ENCODE measurements at places on chromosomes 5 and 9.

DNA sequence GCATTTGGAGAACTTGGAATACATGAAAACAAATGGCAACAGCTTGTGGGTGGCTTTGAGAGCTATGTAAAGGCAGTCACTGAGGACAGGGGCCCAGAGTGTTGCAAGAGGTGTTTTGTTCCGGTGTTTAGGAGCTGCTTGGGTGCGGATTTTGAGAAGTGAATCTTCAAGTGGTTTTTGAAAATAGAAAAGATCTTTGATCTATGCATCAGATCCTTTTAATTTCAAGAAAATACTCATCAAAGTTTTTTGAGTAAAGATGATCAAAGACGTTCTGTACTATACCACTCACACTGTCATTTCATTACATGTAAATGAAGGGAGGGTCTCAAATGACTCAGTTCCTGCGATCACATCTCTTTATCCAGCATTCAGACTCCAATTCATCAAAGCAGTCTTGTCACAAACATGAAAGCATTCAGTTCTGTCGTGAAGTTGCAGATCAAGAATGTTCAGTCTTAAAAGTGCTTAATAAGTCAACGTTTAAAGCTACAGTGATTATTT lies 112.5 kb downstream of the WDR41 start:
- DNase-seq = no peak

DNA sequence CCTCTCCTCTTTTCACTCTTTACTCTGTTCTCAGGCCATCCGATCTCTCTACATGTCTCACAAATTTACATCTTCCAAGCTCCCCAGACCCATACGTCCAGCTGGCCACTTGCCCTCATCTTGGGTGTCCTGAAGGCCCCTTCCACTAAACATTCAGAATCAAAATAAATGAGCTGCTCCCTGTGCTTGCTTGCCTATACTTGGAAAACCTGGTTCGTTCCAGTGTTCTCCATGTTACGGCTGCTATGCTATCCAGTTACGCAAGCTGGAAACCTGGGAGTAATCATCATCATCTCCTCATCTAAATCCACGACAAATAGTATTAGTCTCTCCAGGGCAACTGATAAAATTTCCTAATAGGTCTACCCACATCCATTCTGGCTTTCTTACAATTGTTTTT lies 165.0 kb upstream of the FBXL17 start:
- DNase-seq = no peak

DNA sequence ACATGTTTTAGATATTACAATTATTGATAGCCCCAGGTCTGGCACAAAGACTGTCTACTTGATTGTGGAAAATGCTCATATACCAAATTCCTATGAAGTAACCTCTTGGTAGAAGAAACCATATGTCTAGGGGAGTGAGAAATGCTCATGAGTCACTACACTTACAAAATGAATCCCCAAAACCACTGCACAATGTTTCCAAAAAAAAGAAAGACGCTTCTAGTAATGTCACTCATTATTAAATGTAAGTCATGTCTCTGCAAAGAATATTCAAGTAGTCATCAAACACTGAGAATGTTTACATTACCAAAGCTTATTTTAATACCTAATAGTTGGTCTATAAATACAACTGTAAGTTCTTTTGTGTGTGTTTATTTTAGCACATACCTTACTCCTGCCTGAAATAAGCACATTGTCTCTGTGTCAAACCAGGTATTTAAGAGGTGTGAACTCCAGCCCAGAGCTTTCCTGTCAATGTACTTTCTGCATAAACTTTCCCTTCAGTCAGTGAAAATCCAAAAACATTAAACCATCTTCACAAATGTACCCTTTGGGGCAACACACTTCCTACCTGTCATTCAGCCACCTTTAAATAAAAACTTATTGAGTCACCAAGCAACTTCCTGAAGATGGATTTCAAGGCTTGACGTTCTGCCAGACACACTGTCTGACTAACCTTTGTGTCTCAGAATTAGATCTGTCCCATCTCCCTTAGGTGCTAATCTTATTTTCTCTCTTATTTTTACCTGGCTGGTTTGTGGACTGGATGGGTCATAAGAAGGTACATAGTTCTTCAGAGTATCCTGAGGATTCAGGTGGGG lies 194.0 kb downstream of the NFIB start:
- DNase-seq = peak; percentile 15

GRCh38 chr9:2411459-2412215 lies 209.9 kb upstream of the VLDLR start:
- no peak for DNase-seq

GRCh38 chr5:1125030-1125357 lies 13.1 kb upstream of the SLC12A7 start:
- DNase-seq = no peak

DNA sequence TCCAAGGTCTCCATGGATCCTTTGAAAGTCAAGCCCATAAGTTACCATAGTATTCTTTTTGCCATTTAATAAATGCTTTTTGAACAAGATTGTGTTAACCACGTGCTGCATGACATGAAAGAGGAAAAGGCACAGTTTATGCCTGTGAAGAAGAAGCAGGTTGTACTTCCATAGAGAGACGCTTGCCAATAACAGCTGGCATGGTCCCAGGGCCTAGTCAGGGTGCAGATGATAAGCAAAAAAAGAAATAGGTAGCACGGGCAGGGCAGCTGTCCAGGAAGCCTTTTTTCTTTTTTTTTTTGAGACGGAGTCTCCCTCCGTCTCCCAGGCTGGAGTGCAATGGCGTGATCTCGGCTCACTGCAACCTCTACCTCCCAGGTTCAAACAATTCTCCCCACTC lies 71.8 kb upstream of the CLINT1 start:
- DNase-seq = no peak

GRCh38 chr9:95580812-95581761 lies 64.3 kb upstream of the PTCH1 start:
- DNase-seq = no peak

GRCh38 chr9:31135567-31135966 lies 1248.9 kb upstream of the ACO1 start:
- DNase-seq = no peak

DNA sequence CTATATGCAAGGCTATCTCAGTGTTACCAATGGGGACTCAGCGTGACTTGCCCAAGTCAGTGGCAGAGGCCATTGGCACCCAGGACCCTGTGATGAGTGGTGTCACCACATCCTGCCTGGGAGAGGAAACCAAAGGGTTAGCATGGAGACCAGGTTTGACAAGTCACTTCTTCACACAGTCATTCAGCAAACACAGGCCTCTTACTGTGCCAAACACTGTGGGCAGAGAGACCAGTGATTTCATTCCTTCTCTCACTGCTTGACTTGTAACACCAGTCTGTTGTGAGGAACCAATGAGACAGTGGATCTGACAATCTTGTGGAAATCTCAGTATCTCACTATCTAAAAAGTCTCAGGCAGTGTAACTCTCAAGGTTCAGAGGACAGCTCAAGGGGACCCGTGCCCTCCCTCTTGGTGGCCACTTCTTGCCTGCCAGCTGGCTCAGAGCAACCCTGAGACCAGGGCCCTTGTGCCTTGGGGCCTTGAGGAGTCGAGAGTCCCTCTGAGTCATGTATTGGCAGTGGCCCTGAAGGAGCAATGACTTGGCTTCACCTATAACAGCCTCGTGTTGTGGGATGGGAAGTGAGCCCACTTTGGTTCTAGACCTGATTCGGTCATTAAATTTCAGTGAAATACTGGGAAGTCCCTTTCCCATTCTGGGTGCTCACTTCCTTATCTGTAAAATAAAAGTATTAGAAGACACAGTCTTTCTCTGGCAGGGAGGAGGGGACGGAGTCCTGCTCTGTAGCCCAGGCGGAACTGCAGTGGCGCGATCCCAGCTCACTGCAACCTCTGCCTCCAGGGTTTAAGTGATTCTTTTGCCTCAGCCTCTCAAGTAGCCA lies 1.6 kb downstream of the FABP6 start:
- DNase-seq = peak; percentile 7

GRCh38 chr5:6713274-6714225 lies at the start of gene TENT4A:
TSS of gene TENT4A (plus strand) at chr5:6713432. CDS start at chr5:6713984, 552 bp downstream.
- no peak for DNase-seq

GRCh38 chr9:133821601-133822429 lies 83.7 kb upstream of the SARDH start:
- DNase-seq = no peak
